ENCODE measurements at places on chromosomes 11 and 22.
A peak's percentile ranks its signal among the peaks of the same experiment; 100 is the strongest.

DNA sequence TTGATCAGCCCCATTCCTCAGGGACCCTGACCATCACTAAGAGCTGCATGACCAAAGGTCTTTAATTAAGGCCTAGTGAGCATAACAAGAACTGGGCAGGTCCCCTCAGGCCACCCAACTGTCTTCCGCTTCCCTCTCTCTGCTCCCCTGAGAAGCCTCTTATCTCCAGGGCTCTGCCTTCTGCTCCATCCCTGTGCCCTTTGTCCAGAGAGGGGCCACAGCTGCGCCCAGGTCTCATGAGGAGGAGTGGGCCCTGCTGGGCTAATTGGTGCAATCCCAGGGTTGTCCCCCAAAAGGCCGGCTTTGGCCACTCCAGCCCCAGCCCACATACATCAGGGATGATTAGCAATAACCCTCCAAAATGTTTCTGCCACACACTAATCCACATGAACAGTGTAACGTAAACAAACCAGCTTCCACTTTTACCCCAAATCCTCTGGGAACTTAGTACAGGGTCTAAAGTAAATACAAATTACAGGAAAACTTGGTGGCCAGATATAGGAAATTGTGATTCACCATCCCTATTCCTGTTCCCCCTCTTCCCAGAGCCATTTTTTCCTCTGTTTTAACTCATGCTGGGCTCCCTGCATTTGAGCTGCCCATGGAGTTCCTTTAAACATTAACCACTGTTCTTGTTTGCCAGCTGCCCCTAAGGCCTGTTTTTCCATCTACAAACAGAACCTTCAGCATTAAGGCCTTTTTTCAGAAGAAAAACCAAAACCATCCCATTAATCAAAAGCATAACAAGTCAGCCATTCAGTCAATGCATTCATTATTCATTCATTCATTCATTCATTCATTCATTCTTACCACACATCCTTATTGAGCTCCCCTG lies 34.6 kb upstream of the CAVIN3 start:
- peak; percentile 89 for DNase-seq

DNA sequence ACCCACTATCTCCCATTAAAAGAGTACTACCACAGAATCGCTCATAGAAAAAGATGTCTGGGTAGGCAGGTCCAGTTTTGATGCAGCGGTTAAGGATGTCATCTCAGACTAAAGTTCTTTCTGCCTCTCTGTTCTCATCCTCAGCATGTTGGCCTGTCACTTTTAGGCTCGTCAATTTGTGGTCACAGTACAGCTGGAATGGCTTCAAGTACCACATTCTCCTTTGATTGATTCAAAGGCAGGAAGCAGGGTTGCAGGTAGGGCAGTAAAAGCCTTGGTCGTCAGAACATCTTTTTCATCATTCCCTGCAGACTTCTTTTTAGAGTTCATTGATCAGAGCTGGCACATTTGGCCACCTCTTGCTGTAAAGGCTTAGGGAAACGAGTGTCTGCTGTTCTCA lies 28.7 kb downstream of the SDHD start:
- DNase-seq = no peak

- no peak for DNase-seq
These were observed 122.7 kb downstream of the RBFOX2 start for GRCh38 chr22:35905894-35906293.

GRCh38 chr11:78829146-78829545 lies 254.5 kb upstream of the NARS2 start:
- DNase-seq = no peak

DNA sequence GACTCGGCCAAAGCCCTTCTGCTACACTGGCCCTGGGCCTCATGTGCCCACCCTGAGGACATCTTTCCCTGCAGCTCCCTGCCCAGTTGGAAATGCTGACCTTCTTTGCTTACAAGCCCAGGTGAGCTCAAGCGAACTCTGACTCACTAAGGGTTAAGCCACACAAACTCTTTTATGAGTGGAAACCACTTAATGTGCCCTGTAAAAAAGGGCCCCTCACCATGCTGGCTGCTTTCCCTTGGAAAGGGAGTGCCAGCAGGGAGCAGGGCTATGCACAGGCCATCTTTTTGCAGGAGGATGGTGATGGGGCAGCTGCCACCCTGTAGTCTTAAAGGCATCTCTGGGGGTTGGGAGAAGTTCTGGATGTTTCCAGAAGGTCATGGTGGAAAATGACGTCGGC lies 18.7 kb downstream of the EHF start:
- DNase-seq = peak; percentile 71

GRCh38 chr11:43579171-43579918 lies 101.2 kb upstream of the HSD17B12 start:
- DNase-seq = no peak

DNA sequence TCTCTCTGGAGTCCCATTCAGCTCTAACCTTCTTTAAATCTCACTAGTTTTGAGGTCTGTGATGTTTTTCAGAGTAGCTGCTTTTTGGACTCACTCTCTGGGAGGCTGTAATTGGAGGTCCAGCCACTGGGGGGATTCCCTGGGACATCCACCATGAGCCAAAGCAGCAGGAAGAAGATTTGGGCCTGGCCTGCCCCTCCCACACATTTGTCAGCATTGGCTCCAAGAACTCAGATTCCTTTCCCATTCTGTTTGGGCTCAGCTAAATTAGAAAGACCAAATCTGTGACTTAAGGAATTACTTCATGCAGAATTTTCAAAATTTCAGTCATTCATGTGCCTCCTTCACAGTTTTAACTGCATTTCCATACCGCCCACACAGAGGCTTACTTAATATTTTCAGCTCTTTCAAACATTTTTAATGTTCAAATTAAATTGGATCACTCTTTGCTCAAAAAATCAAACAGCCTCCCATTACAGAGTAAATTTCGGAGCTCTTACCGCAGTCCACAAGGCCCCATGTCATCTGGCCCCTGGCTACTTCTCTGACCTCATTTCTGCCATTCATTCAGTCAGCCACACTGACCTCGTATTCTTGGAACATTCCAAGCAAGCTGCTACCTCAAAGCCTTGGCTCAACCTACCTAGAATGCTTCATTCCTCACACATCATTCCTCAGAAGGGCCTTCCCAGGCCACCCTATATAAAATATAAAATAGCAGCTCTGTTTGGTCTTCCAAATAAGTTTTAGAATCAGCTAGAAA lies 54.5 kb upstream of the RRAS2 start:
- peak; percentile 57 for DNase-seq

DNA sequence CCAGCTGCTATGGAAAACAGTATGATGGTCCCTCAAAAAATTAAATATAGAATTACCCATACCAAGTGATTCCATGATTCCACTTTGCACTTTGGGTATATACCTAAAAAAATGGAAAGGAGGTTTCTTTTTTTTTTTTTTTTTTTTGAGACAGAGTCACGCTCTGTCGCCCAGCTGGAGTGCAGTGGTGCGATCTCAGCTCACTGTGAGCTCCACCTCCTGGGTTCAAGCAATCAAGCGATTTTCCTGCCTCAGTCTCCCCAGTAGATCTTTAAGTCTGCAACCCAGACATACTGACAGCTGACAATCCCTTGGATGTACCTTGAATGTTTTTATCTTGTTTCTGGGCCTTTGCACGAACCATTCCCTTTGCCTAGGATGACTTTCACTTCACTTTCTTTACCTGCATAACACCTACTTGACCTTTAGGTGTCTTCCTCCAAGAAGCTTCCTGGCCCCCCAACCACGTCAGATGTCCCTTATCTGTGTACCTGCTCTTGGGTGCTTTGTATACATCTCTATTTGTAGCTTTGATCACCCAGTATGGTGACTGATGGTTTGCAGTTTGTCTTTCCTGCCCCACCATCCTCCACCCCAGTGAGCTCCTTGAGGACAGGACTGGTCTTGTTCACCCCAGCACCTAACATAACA lies 11.6 kb downstream of the UCP3 start:
- DNase-seq = no peak

DNA sequence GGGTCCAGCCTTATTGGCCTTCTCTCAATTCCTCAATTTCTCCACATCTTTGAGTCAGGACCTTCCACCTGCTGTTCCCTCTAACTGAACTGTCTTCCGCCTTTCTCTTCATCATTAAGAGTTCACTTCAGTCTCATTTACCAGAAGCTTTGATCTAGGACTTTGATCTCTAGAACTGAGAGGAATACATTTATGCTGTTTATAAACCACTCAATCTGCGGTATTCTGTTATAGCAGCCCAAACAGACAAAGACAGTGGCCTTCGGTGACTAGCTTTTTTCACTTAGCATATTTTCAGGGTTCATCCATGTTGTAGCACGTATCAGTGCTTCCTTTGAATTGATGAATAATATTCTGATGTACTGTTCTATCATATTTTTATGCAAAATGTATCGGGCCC lies 10.5 kb downstream of the CLPB start:
- no peak for DNase-seq

GRCh38 chr11:65014726-65015227 lies 817 bp downstream of the ARL2 start:
- no peak for DNase-seq

GRCh38 chr11:128726458-128727139 lies 32.7 kb downstream of the FLI1 start:
- DNase-seq = no peak

DNA sequence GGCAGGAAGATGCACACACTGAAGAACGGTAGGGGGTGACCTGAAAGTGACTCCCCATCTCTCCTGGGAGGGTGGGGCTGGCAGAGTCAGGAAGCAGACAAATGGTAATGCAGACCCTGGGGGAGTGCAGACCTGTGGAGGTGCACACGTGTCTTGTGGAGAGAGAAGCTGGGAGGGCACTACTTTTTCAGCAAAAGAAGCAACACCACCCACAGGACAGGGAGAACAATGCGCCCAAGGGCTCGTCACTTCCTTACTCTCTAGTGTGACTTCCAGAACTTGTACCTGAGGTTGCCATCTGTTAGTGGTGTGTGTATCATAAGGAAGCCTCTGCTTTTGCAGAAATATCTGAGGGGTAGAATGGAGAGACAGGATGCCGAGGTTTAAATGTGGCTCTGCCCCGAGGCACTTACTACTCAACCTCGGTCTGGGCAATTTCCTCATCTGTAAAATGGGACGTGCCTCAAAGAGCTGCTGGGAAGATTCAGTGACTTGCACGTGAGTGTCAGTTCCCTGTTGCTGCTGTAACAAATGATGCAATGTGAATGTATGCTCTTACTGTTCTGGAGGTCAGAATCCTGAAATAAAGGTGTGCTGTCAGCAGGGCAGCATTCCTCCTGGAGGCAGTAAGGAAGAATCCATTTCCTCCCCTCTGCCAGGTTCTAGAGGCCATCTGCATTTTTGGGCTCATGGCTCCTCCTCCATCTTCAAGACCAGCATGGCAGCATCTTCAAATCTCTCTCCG lies 323.4 kb downstream of the SHANK2 start:
- no peak for DNase-seq

DNA sequence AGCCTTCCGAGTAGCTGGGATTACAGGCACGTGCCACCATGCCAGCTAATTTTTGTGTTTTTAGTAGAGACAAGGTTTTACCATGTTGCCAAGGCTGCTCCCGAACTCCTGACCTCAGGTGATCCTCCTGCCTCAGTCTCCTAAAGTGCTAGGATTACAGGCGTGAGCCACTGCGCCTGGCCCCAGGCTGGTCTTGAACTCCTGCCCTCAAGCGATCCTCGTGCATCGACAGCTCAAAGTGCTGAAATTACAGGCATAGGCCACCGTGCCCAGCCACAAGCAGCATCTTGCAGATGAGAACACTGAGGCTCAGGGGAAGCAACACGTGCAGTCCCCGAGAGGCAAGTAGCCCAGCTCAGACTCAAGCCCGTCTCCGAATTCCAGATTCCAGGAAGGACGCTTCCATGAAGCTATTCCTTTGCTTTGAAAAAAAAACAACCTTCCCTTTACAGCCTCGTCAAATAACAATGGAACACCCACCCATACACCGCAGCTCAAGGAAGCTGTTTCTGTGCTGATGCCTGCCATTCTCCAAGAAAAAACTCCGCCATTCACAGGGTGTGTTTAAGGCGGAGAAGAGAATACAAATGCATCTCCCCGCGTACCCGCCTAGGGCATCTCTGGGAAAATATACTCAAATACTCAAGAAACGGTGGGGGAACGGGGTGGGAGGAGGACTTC lies 34.5 kb upstream of the PDGFB start:
- DNase-seq = no peak

- peak; percentile 11 for DNase-seq
These were observed 31.8 kb upstream of the APOBEC3A start for GRCh38 chr22:38925571-38926041.

DNA sequence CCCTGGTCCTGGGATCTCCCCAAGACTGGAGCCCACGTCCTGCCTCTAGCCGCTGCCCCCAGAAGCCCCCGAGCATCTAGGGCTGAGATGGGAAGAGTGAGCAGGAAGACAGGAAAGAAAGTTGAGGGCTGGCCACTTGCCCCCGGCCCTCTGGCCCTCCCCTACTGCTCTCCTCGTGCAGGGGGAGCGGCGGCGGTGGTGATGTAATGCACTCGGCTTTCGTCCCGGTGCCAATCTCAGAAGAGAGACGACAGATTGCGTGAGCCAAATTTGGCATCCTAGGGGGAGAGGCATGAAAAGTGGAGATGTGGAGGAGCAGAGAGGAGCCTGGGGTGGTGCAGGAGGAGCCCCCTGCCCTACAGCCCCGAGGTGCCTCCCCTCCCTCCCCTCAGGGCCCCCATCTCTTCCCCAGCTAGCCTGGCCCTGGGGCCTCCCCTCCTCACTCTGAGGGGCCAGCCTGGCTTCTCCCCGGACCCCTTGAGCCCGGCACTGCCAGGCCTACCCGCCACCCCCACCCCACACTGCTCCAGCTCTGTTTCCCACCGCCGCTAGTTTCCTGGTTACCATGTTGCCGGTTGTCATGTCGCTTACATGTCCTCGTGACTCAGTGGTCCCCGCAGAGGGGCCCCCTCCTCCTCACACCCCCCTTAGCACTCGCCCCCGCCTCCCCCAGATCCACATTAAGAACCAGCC lies 2.5 kb downstream of the KCNJ4 start:
- DNase-seq = no peak

GRCh38 chr11:74682731-74683278 lies 48.4 kb downstream of the CHRDL2 start:
- no peak for DNase-seq

- DNase-seq = no peak
These were observed 91.9 kb upstream of the BID start for GRCh38 chr22:17866127-17866526.

DNA sequence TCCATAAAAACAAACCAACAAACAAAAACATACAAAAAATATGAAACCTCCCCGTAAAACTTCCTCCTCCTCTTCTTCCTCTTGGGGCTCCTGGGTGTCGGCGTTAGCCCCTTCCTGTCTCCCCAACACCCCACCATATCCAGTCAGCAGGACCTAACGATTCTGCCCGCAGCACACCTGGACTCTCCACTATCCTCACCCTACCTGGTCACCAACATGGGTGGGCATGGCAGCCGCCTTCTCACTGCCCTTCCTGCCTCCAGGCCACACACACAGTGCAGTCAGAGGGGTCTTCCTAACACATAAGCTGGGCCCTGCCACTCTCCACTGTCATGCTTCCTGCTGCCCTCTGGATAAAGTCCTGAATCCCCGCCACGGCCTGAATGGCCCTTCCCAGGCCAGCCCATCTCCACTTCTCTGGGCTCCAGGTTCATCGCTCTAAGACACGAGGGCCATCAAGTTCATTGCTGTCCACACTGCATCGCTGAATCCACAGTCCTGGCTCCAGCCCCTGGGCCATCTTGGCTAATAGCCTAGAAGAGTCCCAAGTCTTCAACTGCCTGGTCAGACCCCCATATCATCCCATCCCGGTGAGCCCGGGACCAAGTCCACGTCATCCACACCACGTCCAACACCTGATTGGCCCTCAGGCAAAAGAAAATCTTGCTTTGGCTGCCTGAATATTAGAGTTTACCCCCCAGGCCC lies 76.2 kb downstream of the IGLL1 start:
- no peak for DNase-seq

- no peak for DNase-seq
These were observed 124.3 kb upstream of the TTC12 start for GRCh38 chr11:113189909-113190667.
